ENCODE measurements at places on chromosomes 11 and 22.

DNA sequence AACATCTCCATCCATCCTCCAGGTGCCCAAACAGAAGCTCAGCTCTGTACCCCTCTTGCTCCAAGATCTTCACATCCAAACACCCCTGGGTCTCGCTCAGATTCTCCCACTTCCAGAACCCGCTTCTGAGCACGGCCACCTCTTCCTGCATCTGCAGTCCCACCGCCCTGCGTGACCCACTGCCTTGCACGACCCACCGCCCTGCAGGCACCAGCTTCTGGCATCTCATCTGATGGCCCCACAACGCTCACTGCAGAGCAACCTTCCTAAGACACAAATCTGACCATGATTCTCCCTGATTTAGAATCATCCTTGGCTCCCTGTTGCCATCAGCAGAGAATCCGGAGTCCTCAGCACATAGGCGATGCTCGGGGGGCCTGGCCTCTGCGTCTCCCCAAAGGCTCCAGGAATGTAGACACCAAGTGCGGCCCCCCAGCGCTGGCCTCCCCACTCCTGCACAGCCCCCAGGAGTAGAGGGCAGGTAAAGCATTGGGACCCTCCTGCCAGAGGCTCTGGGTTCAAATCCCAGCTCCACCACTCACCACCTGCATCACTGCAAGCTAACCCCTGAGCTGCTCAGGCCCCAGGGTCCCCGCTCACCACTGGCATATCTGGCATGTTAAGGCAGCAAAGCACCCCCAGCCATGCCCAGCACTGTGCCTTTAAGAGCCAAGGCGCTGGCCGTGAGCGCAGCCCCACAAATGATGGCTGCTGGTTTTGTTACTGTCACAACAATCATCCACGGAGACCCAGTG, 459.3 kb downstream of the BRD1 start:
- no peak for DNase-seq

DNA sequence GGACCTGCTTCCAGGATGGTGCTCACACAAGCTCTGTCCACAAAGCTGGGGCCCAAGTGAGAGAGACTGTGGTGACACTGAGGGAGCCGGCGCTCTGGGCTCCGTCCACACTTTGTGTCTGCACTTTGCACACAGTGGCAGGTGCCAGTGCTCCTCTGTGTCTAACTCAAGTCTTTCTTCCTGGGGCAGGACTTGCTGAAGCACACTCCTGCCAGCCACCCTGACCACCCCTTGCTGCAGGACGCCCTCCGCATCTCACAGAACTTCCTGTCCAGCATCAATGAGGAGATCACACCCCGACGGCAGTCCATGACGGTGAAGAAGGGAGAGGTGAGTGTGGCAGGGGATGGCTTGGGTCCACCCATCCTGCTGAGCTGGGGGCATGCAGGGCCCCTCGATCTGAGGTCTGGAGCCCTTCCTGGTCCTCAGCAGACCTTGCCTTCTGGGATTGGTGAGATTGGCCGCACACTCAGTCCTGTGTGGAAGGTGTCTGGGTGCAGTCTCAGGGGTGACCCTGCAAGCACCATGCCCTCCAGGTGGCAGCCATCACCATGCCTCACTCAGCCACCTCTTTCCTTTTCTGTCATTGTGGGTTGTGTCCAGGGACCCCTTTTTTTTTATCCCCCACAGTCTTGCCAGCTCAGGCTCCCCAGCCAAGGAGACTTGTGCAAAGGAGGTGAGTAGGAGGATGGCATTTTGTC, 93.3 kb downstream of the BCR start:
- no peak for DNase-seq

GRCh38 chr11:69116671-69117070, 39.1 kb upstream of the SMIM38 start:
- DNase-seq: no peak

- no peak for DNase-seq
Observed at GRCh38 chr22:45344334-45344733, 34.6 kb downstream of the FAM118A start.

DNA sequence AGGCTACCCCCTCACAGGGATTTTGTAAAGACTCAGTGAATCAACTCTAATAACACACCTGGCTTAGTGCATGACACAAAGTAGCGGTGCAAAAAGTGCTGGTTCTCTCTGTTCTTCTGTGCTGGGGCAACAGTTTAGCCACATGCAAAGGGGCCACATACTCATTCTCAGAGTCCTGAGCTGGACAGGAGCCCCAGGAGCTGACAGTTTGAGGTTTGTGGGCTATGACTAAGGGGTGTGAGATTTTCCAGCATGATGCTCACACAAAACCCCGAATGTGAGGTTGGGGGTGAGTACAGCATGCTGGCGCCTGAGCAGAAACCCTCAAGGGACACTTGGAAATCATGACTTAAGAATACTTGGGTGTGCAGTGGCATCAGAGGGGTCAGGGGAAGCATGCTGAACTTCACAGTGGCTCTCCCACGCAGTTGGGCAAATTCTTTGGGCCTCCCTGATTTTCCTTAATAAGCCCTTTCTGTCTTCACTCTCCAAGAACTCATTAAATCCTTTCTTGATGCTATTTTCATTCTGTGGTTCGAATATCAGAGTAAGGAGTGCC, 31.0 kb downstream of the TMPRSS5 start:
- no peak for DNase-seq

- no peak for DNase-seq
Observed at GRCh38 chr11:104734998-104735397, 163.3 kb downstream of the CASP12 start.

GRCh38 chr22:34804604-34805003, 261.4 kb upstream of the ISX start:
- no peak for DNase-seq

DNA sequence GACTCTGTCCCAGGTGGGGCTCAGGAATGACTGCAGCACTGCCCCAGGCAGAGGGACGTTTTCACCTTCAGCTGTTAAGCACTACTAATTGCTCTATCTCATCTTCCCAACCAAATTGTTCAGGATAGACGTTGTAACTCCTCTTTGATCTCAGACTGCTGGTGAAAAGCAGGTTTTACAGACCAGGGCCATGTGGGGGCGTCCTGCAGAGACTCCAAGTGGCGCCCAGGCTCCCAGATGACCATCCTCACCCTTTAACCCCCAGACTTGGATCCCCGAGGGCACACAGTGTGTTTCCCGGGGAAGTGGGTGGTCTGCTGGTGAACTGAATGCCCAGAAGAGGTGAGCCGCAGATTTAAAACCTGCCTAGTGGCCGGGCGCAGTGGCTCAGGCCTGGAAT, 23.9 kb downstream of the FADD start:
- no peak for DNase-seq

GRCh38 chr22:44341431-44342346, 28.9 kb upstream of the SHISAL1 start:
- no peak for DNase-seq

- DNase-seq: no peak
Observed at GRCh38 chr11:109089144-109089543, 332.8 kb upstream of the C11orf87 start.

All from putamen (tissue), 1 donor.